M059J (cell line): ENCODE measurements at places on chromosomes 1 and 21. TPM values are rescaled to one million over a fixed set of nuclear protein-coding genes. Genes with fewer than 3 reads are reported as not detected.

ETV3L gene
- not detected in 2 replicates for total RNA-seq

GRCh38 chr1:151196292-151196800, 2.0 kb upstream of the PIP5K1A start:
- peak; percentile 94 for DNase-seq

KRTAP13-2 gene
- not detected in 2 replicates for total RNA-seq

- no peak for DNase-seq
These were observed 62.2 kb downstream of the ELK4 start for GRCh38 chr1:205569411-205570172.

RASAL2 gene
- 9.7 and 14.8 TPM in 2 replicates for total RNA-seq

DNA sequence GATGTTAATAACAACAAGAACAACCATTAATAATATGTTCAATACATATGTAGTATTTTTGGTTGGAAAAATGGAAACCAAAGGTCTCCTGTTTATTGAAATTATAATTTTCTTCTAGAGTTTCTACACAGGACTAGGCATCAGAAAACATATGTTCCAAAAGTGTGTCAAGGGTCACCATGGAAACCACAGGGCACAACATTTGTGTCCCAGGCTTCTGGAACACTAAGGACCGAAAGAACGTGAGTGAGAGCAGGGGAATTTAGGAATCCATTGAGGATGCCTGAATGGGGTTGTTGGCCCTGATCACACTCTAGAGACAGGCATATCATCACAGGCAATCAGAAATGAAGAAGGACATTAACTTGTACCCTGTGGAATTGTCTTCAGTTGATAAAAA, 7.5 kb upstream of the CDC14A start:
- peak; percentile 30 for DNase-seq
